ENCODE measurements at places on chromosomes 5 and 9. TPM values are rescaled to one million over a fixed set of nuclear protein-coding genes. Genes with fewer than 3 reads are reported as not detected.

- DNase-seq, result no peak
- no peak overlapping the region for H3K27ac ChIP-seq
- H3K4me1 ChIP-seq, result no peaks in the 10 kb centered on the region
- H3K4me3 ChIP-seq, result no peak overlapping the region
- no peaks in the 10 kb centered on the region for H3K27me3 ChIP-seq
Observed at GRCh38 chr9:117355542-117355941, 59.3 kb downstream of the ASTN2 start.

DNA sequence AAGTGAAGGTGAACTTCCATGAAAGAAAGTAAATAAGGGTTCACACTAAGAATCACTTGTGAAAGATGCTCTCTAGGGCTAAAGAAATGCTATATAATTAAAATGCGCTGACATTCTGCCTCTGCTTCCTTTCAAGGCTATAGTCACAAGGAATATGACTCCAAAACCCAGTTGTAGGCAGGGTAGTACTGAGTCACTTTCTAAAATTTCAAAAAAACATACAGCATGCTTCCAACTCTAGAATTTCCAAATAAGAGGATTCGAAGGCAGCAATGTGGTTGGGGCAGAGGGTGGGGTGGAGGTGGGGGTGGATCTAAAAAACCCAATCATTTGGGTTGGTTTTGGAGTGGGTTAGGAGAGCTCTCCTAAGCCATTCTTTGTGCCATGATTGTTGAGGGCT lies 84.6 kb downstream of the HMHB1 start:
- H3K36me3 ChIP-seq, result no peaks in the 10 kb centered on the region
- no peak for DNase-seq
- H3K27ac ChIP-seq, result no peak overlapping the region
- no peaks in the 10 kb centered on the region for H3K27me3 ChIP-seq
- H3K4me3 ChIP-seq, result no peak overlapping the region

DNA sequence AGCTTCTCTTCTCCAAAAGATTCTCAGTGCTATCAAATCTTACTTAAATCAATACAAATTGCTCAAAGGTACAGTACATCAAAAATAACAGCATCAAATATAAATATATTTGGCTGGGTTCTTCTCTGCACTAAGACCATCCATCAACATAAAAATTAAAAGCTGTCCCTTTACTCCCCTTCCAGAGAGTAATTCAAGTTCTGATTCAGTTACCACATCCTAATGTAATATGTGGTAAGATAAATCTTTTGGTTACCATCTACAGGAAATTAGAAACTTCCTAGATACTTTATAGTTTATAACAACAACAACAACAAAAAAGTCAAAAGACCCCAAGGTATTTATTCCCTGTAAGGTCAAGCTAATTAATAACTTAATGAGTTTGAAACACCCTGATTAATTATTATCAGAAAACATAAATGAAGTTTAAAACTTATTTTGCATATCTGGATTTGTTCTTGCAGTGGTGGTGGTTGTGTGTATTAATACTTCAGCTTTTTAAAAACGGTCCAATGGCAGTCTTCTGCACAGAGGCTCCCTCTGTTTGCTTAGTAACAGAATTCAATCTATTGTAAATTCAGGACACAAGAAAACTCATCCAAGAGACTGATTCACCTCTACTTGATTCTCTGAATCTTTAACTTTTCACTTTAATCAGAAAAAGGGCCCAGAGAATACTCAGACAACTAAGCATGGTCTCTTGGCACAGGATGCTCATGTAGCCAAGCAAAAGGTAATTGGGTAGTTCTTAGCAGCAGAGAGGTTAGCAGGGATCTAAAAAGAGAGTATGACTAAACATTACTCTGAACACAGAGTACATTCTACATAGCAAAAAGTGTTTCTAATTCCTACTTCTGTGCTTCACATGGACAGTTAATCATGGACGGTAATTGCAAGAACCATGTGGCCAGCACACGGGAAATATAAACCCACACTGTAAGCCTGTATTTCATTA lies 20.1 kb downstream of the DIAPH1 start:
- no peaks in the 10 kb centered on the region for H3K27me3 ChIP-seq
- H3K4me1 ChIP-seq, result peaks cover 77% of the 10 kb centered on the region
- no peak overlapping the region for H3K4me3 ChIP-seq
- no peak for DNase-seq
- peaks cover 44% of the 10 kb centered on the region for H3K36me3 ChIP-seq
- peak overlapping the region; percentile 44 for H3K27ac ChIP-seq

DNA sequence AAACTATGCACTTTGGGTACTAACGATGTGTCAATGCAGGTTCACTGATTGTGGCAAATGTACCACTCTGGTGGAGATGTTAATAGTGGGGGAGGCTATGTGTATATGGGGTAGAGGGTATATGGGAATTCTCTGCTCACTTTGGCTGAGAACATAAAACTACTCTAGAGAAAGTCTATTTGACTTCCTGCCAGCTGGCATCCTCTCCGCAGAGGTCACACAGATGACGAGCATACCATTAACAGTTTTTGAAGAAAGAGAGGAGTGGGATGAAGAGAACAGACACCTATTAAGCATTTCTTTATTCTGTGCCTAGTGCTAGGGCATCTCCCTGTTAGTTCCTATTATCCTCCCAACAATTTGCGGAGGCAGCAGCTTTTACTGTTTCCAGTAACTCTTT lies 58.4 kb upstream of the TRIM32 start:
- no peaks in the 10 kb centered on the region for H3K4me1 ChIP-seq
- no peak overlapping the region for H3K27ac ChIP-seq
- H3K36me3 ChIP-seq, result no peaks in the 10 kb centered on the region
- no peak for DNase-seq
- no peak overlapping the region for H3K4me3 ChIP-seq
- no peaks in the 10 kb centered on the region for H3K27me3 ChIP-seq

- peaks cover 3% of the 10 kb centered on the region for H3K4me1 ChIP-seq
- no peaks in the 10 kb centered on the region for H3K36me3 ChIP-seq
- H3K4me3 ChIP-seq, result no peak overlapping the region
- no peaks in the 10 kb centered on the region for H3K27me3 ChIP-seq
Observed at GRCh38 chr5:53884417-53884816, 324.0 kb downstream of the NDUFS4 start.

DNA sequence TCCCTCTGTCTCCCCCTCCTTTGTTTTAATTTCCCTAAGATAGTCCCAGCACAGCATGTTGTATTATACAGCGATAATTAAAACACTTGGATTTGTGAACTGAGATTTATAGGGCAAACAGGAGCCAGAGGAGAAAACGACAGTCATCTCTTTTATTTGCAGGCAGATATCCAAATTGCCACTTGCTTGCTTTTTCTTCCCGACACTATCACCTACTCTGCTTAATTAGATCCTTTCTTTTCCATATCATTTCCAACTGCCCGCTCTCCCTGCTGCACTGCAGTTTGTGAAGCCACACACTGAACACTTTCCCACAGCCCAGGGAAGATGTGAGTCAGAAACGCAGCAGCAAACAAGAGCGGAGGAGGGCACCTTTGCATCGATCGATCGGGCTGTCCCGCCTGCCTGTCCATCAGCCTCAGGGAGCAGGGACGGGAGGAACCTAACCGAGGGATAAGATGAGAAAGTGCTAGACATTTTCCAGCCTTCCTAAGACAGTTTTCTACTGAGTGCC lies 35.8 kb upstream of the SPRY4 start:
- peaks cover 48% of the 10 kb centered on the region for H3K4me1 ChIP-seq
- no peak overlapping the region for H3K27ac ChIP-seq
- DNase-seq, result no peak

DNA sequence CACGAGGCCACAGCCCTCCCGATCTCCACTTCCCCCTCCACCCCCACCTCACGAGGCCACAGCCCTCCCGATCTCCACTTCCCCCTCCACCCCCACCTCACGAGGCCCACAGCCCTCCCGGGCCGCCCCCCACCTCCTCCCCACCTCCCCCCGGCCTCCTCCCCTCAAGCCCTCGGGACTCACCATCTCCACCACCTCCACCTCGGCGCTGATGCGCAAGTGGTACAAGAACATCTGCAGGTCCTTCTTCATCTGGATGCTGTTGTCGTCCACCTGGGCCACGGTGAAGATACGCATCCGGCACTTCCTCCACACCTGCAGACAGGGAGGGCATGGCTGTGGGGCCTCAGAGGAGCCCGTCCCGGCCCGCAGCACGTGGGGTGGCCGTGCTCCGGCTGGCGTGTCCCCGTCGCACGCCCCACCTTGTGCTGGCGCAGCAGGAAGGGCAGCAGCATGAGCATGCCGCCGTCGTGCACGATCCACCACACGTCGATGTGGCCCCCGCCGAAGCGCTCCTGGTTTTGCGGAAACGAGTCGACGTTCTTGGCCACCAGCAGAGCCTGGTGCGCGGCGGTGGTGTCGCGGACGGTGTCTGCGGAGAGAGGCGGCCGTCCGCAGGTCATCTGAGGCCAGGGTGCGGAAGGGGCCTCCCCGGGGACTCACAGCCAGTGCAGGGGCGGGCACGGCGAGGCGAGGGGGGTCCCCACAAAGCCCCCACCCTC lies 48.0 kb downstream of the SLC12A7 start:
- no peak overlapping the region for H3K27ac ChIP-seq
- peaks cover 9% of the 10 kb centered on the region for H3K36me3 ChIP-seq

- no peak within 1 kb of the TSS for H3K27ac ChIP-seq
- peak within 1 kb of the TSS; percentile 51 for H3K4me3 ChIP-seq
- peaks cover 68% of the 10 kb centered on the region for H3K27me3 ChIP-seq
- DNase-seq, result no peak
- H3K4me1 ChIP-seq, result peaks cover 14% of the 10 kb centered on the region
Observed at GRCh38 chr5:133612249-133612860, at the start of gene FSTL4. FSTL4 (minus strand) TSS chr5:133612541.

- H3K4me1 ChIP-seq, result peaks cover 66% of the 10 kb centered on the region
- no peaks in the 10 kb centered on the region for H3K27me3 ChIP-seq
- peak overlapping the region; percentile 31 for H3K27ac ChIP-seq
Observed at GRCh38 chr5:123515904-123516303, 3.9 kb downstream of the CSNK1G3 start.

- H3K36me3 ChIP-seq, result no peaks in the 10 kb centered on the region
- no peak for DNase-seq
- no peak overlapping the region for H3K27ac ChIP-seq
- no peaks in the 10 kb centered on the region for H3K27me3 ChIP-seq
- H3K4me3 ChIP-seq, result no peak overlapping the region
- no peaks in the 10 kb centered on the region for H3K4me1 ChIP-seq
Observed at GRCh38 chr9:133665535-133665934, 29.4 kb downstream of the DBH start.

DNA sequence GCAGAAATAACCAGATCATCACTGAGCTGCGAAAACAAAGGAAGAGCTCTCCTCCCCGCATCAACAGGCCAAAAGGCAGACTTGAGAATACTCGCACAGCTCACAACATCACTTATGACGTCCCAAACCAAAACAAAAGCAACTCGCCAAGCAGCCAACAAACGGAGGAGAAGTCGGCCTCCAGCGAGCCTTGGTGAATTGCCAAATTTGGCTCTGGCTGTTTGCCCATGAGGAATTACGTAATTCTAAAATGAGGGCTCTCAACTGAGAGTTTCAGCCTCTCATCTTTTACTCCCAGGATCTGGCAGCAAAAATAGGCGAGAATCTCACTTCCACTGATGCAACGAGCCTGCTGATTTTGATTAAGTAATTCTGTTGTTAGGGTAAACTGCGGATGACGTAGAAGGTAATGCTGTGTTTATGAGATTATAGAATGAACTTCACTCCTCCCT lies 51.7 kb upstream of the SEMA6A start:
- DNase-seq, result no peak
- H3K36me3 ChIP-seq, result no peaks in the 10 kb centered on the region
- H3K27me3 ChIP-seq, result no peaks in the 10 kb centered on the region
- no peak overlapping the region for H3K4me3 ChIP-seq
- no peak overlapping the region for H3K27ac ChIP-seq

GRCh38 chr9:68741704-68742332 lies 36.8 kb downstream of the PIP5K1B start:
- no peaks in the 10 kb centered on the region for H3K4me1 ChIP-seq
- peaks cover 9% of the 10 kb centered on the region for H3K27me3 ChIP-seq
- no peaks in the 10 kb centered on the region for H3K36me3 ChIP-seq
- no peak overlapping the region for H3K4me3 ChIP-seq

GRCh38 chr5:117295941-117296340 lies 721.3 kb upstream of the SEMA6A start:
- no peak overlapping the region for H3K27ac ChIP-seq
- no peak overlapping the region for H3K4me3 ChIP-seq
- H3K27me3 ChIP-seq, result no peaks in the 10 kb centered on the region
- H3K4me1 ChIP-seq, result no peaks in the 10 kb centered on the region

- no peaks in the 10 kb centered on the region for H3K36me3 ChIP-seq
- peaks cover 6% of the 10 kb centered on the region for H3K27me3 ChIP-seq
- peaks cover 9% of the 10 kb centered on the region for H3K4me1 ChIP-seq
- H3K4me3 ChIP-seq, result no peak overlapping the region
- DNase-seq, result no peak
Observed at GRCh38 chr5:147063943-147064342, 170.9 kb upstream of the STK32A start.

DNA sequence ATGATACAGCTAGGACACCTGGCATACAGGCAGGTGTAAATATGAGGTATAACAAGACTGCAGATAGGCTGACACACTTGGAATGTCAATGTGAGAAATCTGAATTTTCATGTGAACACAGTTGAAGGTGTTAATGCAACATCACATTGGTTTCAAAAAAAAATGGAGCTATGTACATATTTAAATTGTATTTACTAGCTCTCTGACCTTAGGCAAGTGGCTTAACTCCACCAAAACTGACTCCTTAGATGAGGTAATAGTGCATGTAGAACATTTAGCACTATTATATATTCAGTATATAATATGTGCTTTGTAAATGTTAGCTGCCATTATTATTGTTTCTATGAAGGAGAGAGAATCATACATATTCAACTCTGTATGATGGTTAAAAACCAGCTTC lies 48.0 kb downstream of the HTR4 start:
- no peaks in the 10 kb centered on the region for H3K27me3 ChIP-seq
- no peak overlapping the region for H3K27ac ChIP-seq
- no peaks in the 10 kb centered on the region for H3K36me3 ChIP-seq
- H3K4me1 ChIP-seq, result no peaks in the 10 kb centered on the region
- DNase-seq, result no peak

GRCh38 chr5:62138607-62139006 lies 167.4 kb upstream of the KIF2A start:
- H3K4me3 ChIP-seq, result no peak overlapping the region
- no peak for DNase-seq
- H3K36me3 ChIP-seq, result no peaks in the 10 kb centered on the region

DNA sequence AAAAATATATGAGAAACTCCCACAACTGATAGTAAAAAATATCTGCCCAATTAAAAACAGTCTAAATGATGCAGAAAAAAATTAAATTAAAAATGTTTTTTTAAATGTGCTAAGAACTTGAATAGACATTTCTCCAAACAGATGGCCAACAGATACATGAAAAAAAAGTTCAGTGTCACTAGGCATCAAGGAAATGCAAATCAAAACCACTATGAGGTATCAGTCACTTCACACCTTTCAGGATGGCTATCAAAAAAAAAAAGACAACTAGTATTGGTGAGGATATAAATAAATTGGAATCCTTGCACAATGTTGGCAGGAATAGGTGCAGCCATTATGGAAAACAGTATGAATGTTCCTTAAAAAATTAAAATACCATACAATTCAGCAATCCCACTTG lies 16.6 kb downstream of the ZNF131 start:
- H3K27ac ChIP-seq, result no peak overlapping the region
- H3K4me1 ChIP-seq, result peaks cover 33% of the 10 kb centered on the region
- H3K4me3 ChIP-seq, result no peak overlapping the region
- no peak for DNase-seq

Gene TYRP1
- not detected for total RNA-seq

Gene TAF11L2
- total RNA-seq, result not detected

Gene OR1J2
- total RNA-seq, result not detected

Gene LCN12
- 3.5 TPM for total RNA-seq

Gene C9orf43
- 0.54 TPM for total RNA-seq

Gene ANXA2R
- total RNA-seq, result 29.5 TPM

Gene PCDHB4
- not detected for total RNA-seq

Gene PIP5KL1
- 4.1 TPM for total RNA-seq

Gene MSH3
- total RNA-seq, result 23.2 TPM

Data from activated CD4-positive, alpha-beta T cell treated with anti-CD3 and anti-CD28 coated beads, Interleukin-2, amount 10 ng/mL, durations not matched to agents 7 days and 5 days (primary cell).